COR-L47 (cell line): ENCODE measurements at places on chromosomes 6 and 20.

- DNase-seq, result no peak
Observed at GRCh38 chr20:9919271-9920014, 80.6 kb upstream of the PAK5 start.

GRCh38 chr6:22102671-22103070, 194.2 kb downstream of the PRL start:
- no peak for DNase-seq

GRCh38 chr6:95545686-95546085, 31.6 kb upstream of the MANEA start:
- DNase-seq, result no peak

- no peak for DNase-seq
Observed at GRCh38 chr6:33013608-33014007, 4.2 kb upstream of the HLA-DOA start.

- no peak for DNase-seq
Observed at GRCh38 chr6:139654888-139655782, 280.7 kb upstream of the CITED2 start.

DNA sequence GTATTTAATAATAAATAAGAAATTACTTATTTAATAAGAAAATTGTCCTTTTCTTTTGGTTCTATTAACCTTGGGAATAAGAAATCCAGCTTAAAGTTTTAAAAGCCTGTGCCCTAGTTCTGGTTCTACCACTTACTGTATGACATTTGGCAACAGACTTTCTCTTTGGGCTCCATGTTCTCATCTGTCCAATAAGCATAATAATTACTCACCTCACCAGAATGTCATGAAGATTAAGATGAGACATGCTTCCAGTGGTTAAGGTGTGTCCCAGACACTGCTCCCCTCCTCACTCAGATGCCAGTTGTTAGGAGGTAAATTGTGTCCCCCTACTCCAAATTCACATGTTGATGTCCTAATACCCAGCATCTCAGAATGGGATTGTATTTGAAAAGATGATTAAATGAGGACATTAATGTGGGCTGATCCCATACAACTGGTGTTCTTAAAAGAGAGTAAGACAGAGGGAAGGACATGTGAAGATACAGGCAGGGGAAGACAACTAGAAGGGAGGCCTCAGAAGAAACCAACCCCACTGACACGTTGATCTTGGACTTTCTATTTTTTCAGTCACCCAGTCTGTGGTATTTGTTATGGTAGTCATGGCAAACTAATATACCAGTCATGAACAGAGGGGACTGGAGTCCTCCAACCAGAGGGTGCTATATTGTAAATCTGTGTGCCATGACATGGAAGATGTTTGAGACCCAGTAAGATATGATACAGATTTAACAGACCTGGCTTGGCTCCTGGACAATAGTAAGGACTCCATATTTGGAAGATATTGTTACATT, 6.4 kb upstream of the MICAL1 start:
- no peak for DNase-seq

GRCh38 chr20:34242879-34243278, 1.7 kb downstream of the ASIP start:
- DNase-seq, result no peak

GRCh38 chr20:2625062-2625461, 27.4 kb upstream of the NOP56 start:
- no peak for DNase-seq

DNA sequence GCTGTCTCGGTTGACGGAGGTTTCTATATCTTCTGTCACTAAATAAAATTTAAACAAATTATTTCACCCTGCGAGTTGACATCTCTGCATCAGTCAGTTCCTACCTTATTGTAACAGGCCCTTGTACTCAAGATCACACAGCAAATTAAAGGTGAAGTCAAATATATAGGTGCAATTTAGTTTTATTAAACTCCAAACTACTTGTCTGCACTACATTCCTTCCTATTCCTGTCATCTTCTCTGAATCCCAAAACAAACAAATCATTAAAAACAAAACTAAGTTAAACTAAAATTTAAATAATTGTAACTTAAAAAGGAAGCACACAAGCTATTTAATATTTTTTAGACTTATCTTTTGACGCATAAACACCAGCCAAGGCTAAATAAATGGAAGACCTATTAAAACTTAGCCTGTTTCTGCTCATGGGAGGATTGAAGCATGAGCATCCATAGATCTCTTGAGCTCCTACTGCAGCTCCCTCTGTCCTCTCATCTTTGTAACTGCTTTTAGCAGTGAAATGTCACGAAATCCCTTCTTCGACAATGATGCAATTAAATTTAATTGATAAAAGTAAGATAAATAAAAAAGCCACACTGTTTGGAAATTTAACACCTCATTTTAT, 1152.3 kb upstream of the GJE1 start:
- no peak for DNase-seq

DNA sequence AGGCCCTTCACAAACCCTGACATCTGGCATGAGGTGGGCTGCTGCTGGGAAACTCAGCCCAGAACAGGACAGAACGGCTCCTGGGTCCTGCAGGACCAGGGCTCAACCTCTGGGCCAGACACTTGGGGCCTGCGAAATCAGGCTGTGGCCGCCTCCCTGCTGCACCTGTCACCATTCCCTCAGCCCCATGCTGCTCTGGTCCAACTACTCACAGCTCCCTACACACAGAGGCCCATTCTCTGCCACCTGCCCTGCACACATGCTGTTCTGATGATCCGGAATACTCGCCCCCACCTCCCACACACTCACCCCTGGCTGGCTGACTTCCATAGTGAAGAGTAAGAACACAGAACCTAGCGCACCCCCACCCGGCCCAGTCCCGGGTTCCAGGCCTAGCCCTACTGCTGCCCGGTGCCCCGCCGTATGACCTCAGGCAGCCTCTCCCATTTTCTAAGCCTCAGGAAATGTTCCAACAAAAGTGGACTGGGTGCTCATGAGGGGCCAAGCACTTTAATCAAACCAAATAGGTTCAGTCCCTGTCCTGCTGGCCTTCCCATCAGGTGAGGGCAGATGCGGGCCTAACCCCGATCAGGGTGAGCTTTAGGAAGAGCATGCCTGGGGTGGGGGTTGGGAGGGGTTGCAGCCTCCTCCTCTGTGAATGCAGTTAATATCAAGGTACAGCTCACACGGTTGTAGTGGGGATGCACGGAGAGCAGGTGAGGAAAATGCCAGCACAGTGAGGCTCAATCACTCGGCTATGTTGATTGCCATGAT, 3.9 kb downstream of the PEDS1 start:
- no peak for DNase-seq

DNA sequence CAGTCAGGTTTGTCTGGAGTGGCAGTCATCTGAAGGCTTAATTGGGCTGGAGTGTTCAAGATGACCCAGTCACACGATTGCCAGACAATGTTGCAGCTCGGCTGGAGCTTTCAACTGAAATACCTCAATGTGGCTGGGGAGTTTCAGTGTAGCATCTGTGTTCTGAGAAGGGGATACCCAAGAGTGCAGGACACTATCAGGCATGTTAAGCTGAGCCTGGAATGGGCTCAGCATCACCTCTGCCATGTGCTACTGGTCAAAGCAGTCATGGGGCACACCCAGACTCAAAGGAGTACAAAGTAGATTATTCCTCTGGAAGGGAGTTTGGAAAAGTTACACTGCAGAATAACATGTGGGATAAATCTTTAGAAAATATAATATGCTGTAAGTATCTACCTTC, 363.9 kb downstream of the KIF16B start:
- DNase-seq, result no peak

DNA sequence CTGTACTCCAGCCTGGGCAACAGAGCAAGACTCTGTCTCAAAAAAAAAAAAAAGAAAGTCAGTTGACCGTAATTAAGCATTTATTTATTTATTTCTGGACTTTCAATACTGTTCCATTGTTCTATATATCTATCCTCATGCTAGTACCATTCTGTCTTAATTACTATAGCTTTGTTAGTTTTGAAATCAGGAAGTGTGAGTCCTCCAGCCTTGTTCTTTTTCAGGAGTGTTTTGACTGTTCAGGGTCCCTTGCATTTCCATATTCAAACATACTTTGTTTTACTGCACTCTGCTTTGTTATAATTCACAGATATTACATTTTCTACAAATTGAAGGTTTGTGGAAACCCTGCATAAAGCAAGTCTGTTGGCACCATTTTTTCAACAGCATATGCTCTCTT, 36.7 kb upstream of the ASXL1 start:
- DNase-seq, result no peak

- no peak for DNase-seq
Observed at GRCh38 chr20:17710379-17711266, 10.9 kb downstream of the BANF2 start.

GRCh38 chr20:14477125-14477524, 139.7 kb upstream of the FLRT3 start:
- no peak for DNase-seq

DNA sequence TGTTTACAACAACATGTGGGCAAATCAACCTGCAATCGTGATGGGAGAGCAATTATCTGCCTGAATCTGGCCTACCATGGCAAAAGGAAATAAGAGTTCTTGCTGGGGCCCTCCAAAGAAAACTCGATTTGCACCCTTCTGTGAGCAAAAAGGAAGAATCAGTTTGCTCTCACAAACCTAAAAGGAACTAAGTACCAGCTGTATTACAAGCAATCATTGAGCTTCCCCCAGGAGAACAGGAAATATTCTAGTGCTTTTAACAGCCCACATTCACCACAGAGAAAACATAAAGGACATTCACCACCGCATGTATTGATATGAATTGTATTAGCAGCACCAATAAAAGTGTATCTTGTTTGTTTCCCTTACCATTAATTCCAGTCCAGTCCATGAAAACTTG, 75.0 kb downstream of the MBOAT1 start:
- DNase-seq, result no peak

- no peak for DNase-seq
Observed at GRCh38 chr6:5670381-5670780, 336.3 kb downstream of the NRN1 start.

DNA sequence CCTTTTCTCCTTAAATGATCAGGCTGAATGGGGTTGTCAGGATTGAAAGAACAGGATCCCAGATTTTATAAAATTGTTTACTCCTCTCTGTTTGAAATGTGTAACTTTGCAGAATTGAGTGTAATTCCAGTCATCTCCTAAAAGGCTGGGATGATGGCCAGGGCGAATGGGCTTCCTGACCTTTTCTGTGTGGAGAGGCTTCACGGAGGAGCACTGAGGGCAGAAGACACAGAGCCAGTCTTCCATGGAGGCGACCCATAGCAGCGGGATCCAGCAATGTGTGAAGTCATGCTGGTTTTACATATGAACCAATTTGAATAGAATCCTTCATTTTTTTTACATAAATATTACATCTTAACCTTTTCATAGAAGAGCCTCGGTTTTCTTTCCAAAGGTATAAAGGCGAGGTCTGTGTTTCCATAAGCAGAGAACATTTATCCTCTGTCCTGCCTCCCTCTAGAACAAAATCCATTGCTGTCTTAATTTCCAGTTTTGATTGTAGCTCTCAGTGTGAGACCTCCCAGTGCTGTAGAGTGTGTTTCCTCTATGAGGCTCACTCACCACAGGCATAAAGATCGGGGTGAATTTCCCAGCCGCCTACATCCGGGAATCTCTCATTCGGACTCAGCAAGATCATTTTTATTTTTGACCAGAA, 369.7 kb upstream of the FLRT3 start:
- DNase-seq, result no peak

DNA sequence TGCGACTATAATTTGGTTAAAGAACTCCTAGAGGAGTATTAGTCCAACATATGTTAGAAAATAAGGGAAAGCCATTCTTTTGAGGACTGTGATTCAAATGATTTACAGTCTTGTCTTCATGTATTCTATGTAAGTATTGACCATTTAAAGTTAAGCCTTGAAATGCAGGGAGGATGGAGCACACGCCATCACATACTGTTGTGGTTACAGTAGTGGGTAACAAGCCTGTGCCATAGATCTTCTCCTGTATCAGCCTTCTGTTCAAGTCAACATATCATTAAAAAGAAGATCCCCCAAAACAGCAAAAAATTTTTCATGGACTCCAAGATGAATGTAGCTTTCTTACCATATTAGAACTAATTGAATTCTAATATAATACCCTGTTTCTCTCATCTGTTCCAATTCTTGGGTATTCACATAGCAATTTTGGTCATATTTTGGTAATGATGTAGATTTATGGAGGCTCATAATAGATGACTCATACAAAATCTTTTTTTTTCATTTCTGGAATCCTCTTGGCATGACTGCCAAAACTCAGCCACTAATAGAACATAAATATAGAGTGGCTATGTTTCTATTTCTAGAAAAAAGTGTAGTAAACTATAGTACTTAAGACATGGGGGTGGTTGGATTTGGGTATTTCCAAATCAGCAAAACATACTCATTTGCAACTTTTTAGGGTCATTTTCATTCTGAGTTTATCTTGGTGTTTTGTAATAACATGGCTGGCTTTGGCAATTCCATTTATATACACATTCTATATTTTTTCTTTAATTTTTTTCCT, 413.5 kb downstream of the BCKDHB start:
- no peak for DNase-seq

- no peak for DNase-seq
Observed at GRCh38 chr6:56532766-56533551, 109.7 kb downstream of the DST start.

- no peak for DNase-seq
Observed at GRCh38 chr6:79005024-79005423, 73.0 kb downstream of the PHIP start.

DNA sequence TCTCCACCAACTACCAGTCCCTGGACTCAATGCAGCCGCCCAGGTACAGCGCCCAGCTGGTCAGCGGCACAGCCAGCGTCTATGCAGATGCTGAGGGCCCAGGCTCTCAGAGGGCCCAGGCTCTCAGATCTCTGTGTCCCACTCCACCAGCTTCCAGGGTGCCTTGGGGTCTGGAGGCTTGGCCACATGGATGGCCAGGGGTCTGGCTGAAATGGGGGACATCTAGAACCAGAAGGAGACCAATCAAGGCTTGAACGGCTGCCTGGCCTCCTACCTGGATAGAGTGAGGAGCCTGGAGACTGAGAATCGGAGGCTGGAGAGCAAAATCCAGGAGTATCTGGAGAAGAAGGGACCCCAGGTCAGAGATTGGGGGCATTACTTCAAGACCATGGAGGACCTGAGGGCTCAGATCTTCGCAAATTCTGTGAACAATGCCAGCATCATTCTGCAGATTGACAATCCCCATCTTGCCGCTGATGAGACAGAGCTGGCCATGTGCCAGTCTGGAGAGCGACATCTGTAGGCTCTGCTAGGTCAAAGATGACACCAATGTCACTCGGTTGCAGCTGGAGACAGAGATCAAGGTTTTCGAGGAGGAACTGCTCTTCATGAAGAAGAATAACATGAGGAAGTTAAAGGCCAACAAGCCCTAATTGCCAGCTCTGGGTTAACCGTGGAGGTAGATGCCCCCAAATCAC, 44.1 kb upstream of the GRM4 start:
- no peak for DNase-seq

DNA sequence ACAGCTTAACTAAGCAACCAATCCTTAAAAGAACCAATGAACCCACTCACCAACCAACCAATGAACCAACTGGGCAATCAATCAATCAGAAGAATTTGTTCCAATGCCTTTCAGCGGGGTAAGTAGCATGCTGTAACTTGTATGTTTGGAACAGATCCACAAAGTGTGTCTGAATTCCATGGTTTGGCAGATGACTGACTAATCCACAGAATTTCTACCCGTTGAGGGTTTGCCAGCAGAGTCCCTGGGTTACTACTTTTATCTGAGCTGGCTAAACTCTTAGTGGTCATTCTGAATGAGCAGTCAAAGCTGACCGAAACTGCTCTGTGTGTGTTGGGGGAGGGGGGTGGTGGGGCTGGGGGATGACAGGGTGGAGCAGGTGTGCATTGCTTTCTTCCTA, 125.0 kb upstream of the JAG1 start:
- DNase-seq, result no peak
